ENCODE measurements at places on chromosomes 4 and X.

DNA sequence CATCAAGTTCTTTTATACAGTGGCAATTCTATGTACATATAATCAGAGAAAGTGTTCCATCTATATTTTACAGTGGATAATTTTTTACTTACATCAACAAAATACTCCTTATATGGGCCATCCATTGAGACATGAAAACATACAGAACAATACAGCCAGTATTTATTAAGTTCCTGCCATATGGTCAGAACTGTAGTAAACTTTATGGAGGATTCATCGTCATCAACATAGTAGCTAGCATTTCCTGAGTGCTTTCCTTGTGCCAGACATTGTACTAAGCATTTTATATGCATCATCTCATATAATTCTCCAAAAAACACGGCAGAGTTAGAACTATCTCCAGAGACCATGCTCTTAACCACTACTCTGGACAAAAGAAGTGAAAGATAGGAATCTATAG, 170.1 kb downstream of the CEP135 start:
- no peak for DNase-seq

GRCh38 chr4:169491211-169491610, 121.2 kb downstream of the NEK1 start:
- DNase-seq, result no peak

GRCh38 chr4:71634364-71634763, 149.5 kb downstream of the GC start:
- DNase-seq, result no peak

DNA sequence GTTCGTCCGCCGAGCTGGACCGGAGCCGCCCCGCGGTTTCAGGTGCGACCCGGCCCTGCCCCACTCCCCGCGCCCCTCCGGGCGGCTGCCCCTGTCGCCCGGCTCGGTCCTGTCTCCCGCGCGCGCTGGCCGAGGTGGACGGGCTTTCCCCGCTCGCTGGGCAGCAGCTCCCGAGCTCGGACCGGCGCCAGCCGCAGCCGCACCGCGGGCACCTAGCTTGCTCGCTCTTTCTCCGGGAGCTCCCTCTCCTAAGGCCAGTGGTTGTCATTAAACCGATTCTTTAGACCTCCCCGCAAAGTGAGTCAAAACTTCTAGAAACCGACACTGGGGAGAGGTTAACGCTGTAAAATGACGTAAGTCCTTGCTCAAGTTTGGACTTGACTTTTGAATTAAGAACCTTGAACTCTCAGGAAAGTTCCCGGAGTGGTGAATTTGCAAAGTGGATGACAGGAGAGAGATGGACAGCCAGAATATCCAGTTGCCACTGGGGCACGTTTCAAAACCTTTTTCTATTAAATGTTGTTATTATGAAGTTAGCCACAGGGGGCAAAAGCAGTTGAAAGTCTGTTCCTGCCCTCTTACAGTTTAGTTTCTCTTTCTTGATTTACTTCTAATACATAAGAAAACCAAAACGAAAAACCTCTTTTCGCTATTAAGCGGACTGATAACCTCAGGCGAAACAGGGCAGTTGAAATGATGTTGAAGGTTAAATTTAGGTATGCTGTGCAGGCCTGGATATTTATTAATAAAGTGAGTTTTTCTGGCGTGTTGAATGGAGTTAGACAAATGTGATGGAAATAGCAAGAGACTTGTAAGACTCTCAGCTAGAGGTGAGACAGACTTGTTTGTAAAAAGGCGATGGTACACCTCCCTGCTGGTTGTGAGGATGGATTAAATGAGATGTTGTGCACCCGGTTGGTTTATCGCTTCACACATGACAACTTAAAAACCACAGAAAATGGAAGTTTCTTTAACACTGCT, 847 bp downstream of the PI4K2B start:
- DNase-seq, result peak; percentile 67

DNA sequence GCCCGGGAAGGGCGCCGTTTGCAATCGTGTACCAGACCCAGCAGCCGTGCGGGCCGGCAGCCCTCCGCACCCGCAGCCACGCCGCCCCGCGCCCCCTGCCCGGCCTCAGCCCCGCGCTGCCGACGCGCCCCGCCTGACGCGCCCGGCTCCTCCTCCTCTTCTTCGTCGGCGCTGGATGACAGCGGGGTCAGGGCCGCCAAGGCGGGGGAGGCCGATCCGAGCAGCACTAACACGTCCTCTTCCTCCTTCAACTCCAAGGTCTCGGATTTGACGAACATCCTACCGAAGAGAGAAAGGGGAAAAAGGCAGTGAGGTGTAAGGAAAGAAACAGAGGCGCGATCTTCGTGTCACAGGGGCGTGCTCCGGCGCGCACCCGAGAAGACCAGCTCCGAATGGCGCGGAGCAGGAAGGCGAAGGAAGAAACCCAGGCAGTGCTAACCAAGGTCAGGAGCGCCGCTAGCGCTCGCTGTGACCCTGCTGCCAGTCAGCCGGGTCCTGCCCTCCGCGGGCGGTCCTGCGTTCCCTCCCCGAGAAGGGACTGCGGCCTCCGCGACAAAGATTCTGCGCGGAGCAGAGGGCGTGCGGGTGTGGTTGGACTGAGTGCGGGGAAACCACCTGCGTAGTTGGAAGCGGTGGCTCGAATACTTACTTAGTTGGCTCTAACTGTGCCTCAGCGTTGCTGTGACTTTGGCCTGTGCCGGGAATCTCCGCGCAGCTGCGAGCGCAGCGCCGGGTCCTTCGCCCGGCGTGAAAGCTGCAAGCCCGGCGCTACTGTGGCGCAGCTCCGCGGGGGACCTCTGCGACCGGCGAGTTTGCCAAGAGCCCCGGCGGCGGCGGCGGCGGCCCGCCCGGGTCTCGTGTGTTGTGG, 548 bp downstream of the NEUROG2 start:
- DNase-seq, result no peak

- no peak for DNase-seq
Measured at GRCh38 chrX:13662355-13662791, 9.4 kb downstream of the TCEANC start.

DNA sequence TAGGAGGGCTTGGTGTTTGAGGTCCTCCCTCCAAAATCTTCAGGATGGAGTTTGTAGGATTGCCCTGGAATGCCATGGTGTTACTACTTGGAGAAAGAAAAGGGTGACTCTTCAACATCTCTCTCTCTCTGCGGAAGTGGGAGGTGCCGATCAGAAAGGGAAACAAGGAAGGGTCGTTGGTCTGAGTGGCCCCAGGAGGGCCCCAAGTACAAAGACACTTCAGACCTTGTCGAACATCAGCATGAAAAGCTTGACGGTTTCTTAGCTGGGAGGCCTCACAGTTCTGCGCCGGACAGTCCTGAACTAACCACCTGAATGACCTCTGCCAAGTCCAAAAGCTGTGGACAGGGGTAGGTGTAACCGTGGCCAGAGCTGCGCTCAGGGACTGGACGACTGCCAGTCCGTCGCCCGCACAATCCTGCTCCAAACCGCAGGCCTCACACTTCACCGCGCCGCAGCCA, 646 bp upstream of the GSX2 start:
- DNase-seq, result no peak

GRCh38 chr4:6939761-6940743, 30.4 kb downstream of the TBC1D14 start:
- DNase-seq, result no peak

DNA sequence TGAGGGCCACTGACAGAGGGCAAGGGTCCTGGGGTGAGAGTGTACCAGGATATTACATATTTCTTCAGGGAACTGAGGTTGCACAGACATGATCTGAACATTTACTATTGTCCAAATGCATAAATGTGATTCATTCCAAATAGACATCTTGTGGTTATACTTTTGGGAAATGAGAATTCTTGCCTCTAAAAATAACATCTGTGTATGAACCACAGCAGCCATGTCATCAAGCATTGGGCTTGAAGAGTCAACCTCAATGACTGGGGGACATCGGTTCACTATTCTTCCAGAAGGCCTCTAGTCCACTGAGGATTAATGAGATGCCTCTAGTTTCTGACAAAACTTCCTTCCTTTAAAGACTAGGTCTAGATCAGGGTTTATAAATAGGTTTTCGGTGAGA, 193.1 kb upstream of the GPC4 start:
- DNase-seq, result no peak

- no peak for DNase-seq
Measured at GRCh38 chr4:184252136-184253071, 34.7 kb upstream of the ENPP6 start.

GRCh38 chr4:3205995-3206394, 43.0 kb upstream of the MSANTD1 start:
- peak; percentile 31 for DNase-seq

GRCh38 chrX:24851780-24852179, 158.1 kb downstream of the POLA1 start:
- DNase-seq, result no peak

- no peak for DNase-seq
Measured at GRCh38 chrX:82748906-82749505, 759.1 kb upstream of the POU3F4 start.

DNA sequence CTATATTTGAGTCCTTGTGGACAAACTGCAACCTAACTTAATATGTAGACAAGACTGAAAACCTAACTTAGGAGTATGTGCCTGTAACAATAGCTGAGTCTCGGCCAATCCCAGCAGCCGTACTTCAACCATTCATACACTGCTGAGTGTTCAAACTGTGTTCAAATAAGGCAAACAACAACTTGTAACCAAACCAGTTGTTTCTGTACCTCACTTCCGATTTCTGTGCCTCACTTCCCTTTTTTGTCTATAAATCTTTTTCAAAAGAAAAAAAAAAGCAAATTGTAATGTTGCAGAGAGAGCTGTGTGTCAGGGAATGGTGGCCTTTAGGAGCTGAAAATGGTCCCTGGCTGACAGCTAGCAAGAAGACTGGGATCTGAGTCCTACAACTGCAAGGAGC, 46.0 kb downstream of the GEMIN8 start:
- no peak for DNase-seq

Measured in sciatic nerve (tissue), 2 donors.